Bronchial epithelial cell (primary cell): ENCODE measurements at places on chromosomes 7 and 10. TPM values are rescaled to one million over a fixed set of nuclear protein-coding genes. Genes with fewer than 3 reads are reported as not detected.

DNA sequence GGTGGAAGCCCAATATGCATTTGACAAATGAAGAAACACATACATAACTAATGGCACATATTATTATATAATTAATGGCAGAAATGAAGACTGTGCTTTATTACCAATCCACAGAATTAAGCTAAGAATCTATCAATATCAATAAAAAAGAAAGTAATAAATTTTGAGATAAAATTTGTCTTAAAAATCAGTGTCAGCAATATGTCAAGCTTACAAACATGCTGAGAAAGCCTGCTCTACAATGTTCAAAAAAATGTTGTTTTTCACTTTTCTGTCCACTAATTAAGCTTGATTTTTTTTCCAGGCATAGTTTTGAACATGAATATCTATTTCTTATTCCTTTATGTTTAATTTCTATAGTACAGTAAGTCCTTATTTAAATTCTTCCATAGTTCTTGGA, 721.0 kb upstream of the LRRTM3 start:
- no peak for DNase-seq

AUTS2 gene
- total RNA-seq, result 9.5 and 11.8 TPM in 2 replicates

GSTO2 gene
- total RNA-seq, result 24.7 and 29.2 TPM in 2 replicates

BBS9 gene
- total RNA-seq, result 4.2 and 4.5 TPM in 2 replicates

- no peak for DNase-seq
Observed at GRCh38 chr7:120218712-120219111, 54.3 kb upstream of the KCND2 start.

- no peak for DNase-seq
Observed at GRCh38 chr7:120091807-120092206, 181.2 kb upstream of the KCND2 start.

SLC26A3 gene
- total RNA-seq, result not detected in 2 replicates
